ENCODE measurements at places on chromosomes 2 and 18.

GRCh38 chr2:77398970-77399600 lies 123.1 kb downstream of the LRRTM4 start:
- DNase-seq = no peak

DNA sequence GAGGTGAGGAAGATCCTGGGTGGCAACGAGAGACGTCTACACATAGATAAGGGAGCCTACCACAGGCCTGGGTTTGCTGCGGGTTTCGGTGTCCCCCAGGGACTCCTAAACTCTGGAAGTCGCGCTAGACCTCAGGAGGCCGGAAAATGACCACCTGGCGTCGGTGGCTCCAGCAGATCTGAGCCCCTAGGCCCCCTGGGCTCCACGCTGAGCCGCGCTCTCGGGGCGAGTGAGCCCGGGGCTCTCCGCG lies 987 bp upstream of the DLX1 start:
- DNase-seq = no peak

- DNase-seq = no peak
These were observed 546.6 kb upstream of the CDH2 start for GRCh38 chr18:28723506-28723905.

- DNase-seq = no peak
These were observed 229.5 kb upstream of the ZC3H15 start for GRCh38 chr2:186256540-186256939.

- DNase-seq = no peak
These were observed 48.2 kb upstream of the PAPOLG start for GRCh38 chr2:60707750-60708371.

DNA sequence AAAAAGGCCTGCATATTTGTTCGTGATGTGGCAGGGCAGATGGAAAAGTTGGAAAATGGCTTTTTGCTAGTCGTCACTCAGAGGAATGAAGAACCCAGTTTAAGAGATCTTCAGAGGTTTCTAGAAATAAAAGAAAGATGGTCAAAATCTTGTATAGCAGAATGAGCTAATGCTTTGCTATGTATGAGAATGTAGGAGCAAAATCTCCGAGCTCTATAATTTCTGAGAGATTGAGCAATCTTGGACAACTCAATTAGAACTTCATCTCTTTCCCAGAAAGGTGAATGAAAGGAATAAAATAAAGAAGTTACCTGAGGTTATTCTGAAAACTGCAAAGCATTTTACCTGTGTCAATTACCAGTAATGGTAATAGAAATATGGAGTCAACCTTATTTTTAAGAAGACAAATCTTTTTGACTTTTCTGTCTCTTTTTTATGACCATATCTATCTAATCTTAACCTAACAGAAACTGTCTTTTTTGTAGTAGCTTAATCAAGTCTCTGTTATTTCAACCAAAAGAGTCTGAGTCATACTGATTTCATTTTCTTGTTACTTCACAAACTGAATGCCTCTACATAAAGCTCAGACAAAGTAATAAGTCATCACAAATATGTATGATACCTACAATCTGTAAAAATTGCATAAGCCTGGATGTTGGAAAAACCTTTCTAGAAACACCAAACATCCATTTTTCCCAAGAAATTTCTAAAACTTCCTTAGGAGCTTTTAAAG lies 32.5 kb downstream of the CCDC68 start:
- DNase-seq = no peak

- DNase-seq = no peak
These were observed 36.7 kb downstream of the RND3 start for GRCh38 chr2:150450765-150451164.

GRCh38 chr2:219570194-219570923 lies 980 bp downstream of the OBSL1 start:
- no peak for DNase-seq

DNA sequence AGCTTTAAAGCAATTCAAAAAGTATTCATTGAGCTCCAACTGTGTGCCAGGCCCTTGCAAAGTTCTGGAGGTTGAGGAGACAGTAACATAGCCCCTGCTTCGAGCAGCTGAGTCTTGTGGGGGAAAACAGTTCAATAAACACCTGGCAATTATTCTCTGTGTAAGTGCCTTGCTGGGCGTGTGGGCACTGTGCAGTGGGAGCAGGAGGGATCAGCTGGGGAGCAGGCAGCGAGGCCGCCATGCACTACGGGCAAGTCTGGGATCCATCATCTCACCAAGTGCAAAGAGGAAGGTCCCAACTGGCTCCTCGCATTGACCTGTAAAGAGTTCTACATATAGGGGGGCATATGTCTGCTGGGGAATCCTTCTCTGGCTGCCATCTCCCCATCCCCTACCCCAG lies 342.2 kb upstream of the HS6ST1 start:
- DNase-seq = no peak

- no peak for DNase-seq
These were observed 722.6 kb downstream of the METTL4 start for GRCh38 chr18:1848716-1849115.

DNA sequence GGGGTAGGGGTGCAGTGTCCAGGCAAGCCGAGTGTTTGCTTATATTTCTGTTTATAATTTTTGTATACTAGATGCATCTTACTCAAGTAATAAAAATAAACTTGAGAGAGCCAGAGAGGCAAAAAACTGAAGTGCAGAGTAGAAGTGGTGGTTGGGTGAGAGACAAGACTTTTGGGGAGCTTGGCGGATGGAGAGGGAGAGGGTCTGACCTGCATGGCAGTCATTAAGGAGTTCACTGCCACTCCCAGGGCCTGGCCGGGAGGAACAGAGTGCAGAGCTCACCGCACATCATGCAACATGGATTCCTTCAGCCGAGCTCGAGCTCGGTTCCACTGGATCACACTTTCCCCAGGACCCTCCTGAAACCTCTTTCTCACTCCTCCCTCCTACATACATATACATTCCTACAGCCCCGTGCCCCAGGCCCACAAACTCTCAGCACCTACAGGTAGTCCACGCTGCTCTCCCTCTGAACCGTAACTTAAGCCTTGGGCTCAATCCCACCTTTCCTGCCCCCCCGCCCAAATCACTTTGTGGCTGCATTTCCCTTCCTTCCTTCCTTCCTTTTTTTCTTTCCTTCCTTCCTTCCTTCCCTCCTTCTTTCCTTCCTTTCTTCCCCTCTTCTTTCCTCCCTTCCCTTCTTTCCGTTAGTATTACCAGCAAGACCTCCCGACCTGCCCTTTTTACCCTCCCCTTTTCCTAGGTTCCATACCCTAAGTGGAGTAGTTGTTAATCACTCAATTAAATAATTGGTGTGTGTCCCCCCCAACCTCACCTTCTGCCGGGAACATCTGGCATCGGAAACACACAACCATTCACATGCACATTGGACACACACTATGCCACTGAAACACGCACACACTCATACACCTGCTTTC lies 37.1 kb upstream of the ATP6V1B1 start:
- DNase-seq = no peak
